Hematopoietic multipotent progenitor cell treated with erythropoietin and hydrocortisone succinate and interleukin-3 and kit ligand, for 6 days (in vitro differentiated cells): ENCODE measurements at places on chromosomes 6 and 20.
A peak's percentile ranks its signal among the peaks of the same experiment; 100 is the strongest.

- DNase-seq: no peak
Observed at GRCh38 chr20:56630506-56631317, 1.6 kb downstream of the TFAP2C start.

- no peak for DNase-seq
Observed at GRCh38 chr6:159823953-159824352, 23.9 kb downstream of the PNLDC1 start.

DNA sequence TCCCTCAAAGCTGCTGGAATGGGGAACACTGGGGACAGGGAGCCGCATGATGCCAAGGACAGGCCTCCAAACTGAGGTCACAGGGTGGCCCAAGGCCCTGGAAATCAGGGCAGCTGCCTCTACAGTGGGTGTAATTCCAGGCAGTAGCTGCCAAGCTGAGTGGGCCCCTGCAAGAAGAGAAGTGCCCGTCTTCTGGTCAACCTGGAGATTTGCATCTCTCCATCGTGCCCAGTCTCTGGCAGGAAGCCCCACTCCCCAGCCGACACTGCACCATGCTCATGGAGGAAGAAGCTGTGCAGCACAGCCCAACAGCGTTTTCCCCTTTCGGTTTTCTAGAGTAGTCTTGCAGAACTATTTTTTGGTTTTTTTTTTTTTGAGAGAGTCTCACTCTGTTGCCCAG is 2.2 kb upstream of the FAM209A start:
- DNase-seq: no peak

- DNase-seq: peak; percentile 21
Observed at GRCh38 chr6:38573801-38574395, 65.8 kb downstream of the BTBD9 start.

DNA sequence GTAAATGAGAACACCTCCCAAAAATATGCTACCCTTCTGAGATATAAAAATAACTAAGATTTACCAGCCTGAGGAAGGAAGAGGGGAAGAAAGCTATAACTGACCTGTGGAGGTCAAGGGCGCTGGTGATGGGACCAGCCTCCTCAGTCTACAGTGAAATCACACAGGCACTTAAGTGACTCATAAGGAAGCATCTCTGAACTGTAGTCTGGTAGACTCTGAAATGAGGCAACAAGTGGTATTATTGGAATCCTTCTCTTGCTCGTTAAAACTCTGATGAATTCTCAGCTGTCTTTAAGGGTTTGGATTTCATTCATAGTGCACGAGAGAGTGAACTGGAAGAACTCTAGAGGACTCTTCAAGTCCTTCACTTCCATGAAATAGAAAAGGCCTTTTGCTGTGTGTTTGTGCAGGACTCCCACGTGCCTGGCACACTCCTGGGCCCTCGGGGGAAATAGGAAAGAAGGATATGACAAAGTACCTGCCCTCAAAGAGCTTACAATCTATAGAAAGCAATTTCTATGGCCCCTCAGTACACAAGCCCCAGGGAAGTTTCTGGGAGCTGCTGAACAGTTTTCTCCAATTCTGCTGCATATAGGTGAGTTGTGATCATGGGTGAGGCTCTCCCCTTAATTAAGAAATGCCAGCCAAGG is 231.8 kb upstream of the RREB1 start:
- DNase-seq: no peak

GRCh38 chr6:57242505-57242904 is 20.4 kb upstream of the RAB23 start:
- DNase-seq: no peak
